ENCODE measurements at places on chromosomes 2 and 18.

DNA sequence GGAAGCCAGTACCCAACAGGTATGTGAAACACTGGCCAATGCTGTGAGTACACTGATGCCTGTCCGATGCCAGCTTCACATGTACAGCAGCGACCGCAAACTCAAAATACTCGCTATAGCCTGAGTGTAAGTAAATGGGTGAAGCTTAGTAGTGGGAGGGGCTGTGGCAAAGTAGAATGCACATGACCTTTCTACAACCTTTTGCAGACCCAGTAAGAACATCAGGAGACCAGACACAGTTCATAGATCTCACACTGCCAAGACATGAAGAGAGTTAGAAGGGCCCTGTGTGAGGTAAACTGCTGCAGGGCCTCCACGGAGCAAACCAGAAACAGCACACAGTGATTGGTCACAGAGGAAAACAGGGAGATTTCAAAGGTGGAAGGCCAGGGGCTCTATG lies 9.1 kb upstream of the UBXN4 start:
- no peak for DNase-seq

GRCh38 chr2:72893594-72894319 lies 6.5 kb downstream of the SPR start:
- DNase-seq: peak; percentile 36

GRCh38 chr2:17557596-17557995 lies 17.1 kb downstream of the VSNL1 start:
- no peak for DNase-seq

DNA sequence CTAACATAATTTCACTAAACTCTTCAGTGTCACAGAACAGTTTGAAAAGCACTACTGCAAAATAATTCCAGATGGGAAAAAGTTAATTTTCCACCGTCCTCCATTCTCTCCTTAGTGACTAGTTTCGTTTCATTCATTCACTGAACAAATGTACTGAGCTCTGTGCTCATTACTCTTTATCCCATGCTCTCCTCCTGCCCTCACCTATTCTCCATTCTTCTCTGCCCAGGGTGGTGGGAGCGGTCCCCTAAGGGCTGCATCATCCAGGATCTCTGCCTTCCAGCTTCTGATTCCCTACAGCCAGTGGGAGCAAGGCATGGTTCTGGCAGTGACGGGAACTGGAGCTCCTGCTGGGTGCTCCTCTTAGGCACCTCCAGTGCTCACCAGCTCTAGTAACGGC lies 133.9 kb upstream of the TLK1 start:
- no peak for DNase-seq

GRCh38 chr2:65501074-65501473 lies 68.7 kb upstream of the SPRED2 start:
- DNase-seq: no peak
